ENCODE measurements at places on chromosomes 2 and 18. TPM values are rescaled to one million over a fixed set of nuclear protein-coding genes. Genes with fewer than 3 reads are reported as not detected.

Gene DSG1
- total RNA-seq, result 40.8 TPM

Gene SERPINB13
- 3.7 TPM for total RNA-seq

Gene GDF7
- 24.3 TPM for total RNA-seq

Gene DSEL
- total RNA-seq, result 6.9 TPM

Gene OTOS
- not detected for total RNA-seq

Gene PMAIP1
- total RNA-seq, result 24.4 TPM

Gene EFEMP1
- total RNA-seq, result 92.5 TPM

Gene CAPN10
- 55.2 TPM for total RNA-seq

Gene ASNSD1
- 35.4 TPM for total RNA-seq

Gene ALPI
- total RNA-seq, result 6.5 TPM

Gene MOCOS
- 3.2 TPM for total RNA-seq

Gene TTN
- total RNA-seq, result 4.2 TPM

Gene UGT1A7
- not detected for total RNA-seq

Gene CYP26B1
- 5.4 TPM for total RNA-seq

- no peak for DNase-seq
Observed at GRCh38 chr2:70133491-70134322, 46.4 kb downstream of the PCBP1 start.

- no peak for DNase-seq
Observed at GRCh38 chr2:128607911-128608506, 289.3 kb upstream of the HS6ST1 start.

DNA sequence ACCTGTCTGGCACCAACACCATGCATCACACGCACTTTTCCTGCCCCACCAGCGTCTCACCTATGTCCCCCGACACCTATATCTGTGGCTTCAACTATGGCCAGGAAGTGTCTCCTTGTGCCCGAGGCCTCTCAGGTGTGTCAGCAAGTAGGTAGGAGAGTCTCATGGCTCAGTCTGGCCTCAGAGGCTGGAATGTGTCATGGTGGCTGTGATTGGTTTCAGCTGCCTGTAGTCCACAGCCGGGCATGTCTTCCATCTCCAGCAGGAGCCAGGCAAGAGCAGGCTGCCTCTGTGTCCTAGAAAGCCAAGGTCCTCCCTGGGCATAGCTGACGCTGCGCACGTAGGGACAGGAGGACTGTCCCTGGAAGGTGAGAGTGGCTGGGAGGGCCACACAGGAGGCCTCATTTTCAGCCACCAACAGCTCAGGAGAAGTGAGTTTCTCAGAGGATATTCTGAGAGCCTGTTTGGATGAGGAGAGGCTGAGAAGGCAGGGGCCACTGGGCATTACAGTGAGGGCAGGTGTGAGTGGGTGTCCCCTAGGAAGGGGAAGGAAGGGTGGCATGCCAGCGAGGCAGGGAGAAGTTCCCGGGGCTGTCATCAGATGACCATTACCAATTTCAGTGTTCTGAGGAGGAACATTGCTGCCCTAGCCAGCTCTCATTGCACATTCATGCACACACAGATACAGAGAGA lies 47.2 kb downstream of the SDC1 start:
- no peak for DNase-seq

DNA sequence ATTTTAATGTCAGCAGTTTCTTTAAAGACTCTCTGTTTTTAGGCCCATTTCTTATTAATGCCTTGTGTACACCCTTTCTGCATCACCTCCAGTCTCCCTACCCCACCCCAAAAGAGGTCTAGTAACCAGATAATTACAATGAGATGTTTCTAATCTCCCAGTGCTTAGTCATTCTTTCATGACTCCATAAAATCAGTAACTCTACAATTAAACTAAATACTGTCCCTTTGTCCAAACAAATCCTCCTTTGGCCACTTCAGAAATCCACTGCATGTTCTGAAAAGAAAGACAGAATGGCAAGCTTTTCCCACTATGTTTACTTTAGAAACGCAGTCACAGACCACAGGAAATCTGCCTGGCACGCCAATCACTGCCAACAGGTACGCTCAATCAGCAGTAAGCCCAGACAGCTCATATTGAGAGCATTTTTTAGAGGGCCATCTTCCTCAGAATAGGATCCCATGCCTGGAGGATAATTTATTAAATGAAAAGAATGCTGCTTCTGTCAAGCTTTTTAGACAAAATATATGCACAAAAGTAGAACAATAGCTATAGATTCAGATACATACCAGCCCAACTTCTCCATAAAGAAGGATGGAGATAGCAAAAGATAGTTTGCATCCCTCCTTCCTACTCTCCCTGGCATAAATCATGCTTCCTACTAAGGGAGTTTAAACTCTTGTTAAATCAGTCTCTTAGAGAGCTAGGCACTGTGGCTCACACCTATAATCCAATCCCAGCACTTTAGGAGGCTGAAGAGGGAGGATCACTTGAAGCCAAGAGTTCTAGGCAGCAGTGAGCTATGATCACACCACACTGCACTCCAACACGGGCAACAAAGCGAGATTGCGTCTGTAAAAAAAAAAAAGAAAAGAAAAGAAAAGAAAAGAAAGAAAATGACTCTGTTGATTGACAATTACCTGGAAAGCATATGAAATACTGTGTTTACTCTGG lies 14.6 kb downstream of the CLASP1 start:
- DNase-seq, result no peak

- DNase-seq, result no peak
Observed at GRCh38 chr2:38462121-38462661, 85.1 kb upstream of the ATL2 start.

DNA sequence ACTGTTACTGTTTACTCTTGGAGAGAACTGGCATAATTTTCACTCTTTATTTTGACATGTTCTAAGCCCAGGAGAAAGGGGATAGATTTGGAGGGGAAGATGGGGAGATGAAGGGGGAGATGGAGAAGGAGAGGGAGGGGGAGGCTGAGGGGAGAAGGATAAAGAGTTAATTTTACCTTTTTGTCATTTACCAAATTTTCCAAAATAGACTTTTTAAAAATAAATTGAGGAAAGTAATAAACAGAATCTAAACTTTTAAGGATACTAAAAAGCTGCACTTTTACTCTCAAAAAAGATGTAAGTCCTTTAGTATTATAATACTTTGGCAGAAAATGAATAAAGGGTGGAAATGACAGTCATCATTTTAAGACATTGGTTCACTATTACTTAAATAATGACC lies 12.3 kb downstream of the MMADHC start:
- DNase-seq, result no peak

- DNase-seq, result no peak
Observed at GRCh38 chr2:53490659-53491058, 276.9 kb upstream of the CHAC2 start.

GRCh38 chr18:40019797-40020392 lies 1935.1 kb upstream of the PIK3C3 start:
- DNase-seq, result no peak

GRCh38 chr18:74459889-74460288 lies 2.8 kb upstream of the DIPK1C start:
- no peak for DNase-seq

GRCh38 chr2:152028182-152028862 lies 70.5 kb downstream of the CACNB4 start:
- no peak for DNase-seq

DNA sequence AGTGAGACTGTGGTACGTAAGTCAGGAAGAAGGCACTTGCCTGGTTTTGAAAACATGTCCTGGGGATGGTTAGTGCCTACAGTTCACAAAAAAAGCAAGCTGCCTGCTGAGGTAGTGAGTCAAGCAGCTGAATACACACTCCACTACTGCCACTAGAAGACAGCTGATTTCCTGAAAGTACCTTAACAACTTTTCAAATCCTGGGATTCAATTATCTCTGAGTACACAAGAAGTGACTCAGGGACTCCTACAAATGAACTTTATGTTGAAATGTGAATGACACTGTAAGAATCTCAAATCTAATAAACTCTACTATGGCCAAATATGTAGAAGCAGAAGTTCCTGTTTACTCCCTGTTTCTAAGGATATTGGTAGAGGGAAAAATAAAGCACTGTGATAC lies 58.0 kb upstream of the ARL5A start:
- DNase-seq, result no peak

GRCh38 chr2:221969087-221969829 lies 329.5 kb downstream of the PAX3 start:
- no peak for DNase-seq

DNA sequence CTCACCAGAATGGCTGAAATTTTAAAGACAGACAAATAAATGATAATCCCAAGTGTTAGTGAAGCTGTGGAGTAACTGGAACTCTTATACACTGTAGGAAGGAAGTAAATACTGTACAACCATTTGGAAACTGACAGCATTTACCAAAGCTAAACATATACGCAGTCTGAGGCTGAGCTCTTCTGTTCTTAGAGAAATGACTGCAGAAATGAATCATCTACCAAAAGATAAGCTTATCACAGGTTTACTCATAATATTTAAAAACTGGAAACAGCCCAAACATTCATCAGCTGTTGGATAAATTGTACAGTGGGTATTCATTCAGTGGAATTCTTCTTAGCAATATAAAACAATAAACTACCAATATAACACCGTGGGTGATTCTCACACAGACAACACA lies 218.2 kb upstream of the RAB12 start:
- no peak for DNase-seq

- no peak for DNase-seq
Observed at GRCh38 chr2:239966853-239967552, 58.1 kb downstream of the NDUFA10 start.

DNA sequence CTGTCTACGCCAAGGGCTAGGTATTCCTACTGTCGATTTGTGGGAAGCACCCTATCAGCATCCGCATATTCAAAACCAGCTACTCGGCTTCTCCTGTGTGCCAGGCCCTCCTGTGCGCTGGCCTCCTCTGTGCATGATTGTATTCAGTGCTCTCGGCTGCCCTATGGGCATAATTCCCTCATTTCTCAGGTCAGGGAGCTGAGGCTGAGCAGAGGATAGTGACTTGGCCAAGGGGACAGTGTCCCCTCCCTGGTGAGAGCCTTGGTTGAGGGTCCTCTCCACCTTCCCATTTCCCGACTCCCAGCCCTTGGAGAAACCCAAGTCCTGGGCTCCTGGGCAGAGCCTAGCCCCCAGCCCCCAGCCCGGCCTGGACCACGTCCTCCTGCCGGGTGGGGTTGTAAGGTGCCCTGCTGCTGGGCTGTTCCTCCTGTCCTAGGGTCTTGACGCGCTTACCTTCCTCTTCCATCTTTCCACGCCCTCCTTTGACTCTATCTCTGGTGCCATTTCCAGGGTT lies 6.3 kb upstream of the HS6ST1 start:
- no peak for DNase-seq

DNA sequence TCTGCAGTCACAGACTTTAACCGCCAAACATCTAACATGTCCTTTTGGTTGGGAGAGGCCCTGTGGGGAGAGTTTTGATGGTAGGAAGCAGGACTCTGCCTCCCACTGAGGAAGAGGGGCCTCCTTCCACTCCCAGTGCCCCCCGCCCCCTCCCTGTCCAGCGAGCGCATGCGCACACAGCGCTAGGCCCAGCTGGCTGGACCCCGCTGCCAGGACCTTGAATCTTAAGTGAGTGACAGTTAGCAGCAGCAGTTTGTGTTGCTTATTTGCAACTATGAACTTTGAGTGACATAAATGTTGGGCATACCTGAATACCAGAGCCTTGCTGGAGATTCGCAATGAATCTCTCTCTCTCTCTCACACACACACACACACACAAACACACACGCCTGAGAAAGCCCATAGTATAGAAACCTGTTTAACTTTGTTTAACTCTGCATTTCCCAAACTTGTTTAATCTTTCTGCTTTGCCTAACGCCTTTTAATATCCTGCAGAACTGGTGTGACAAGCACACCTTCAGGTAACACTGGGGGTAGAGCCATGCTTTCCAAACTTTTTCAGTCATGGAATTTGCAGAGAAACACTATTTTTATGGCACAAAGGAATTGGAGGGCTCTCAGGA lies 134.6 kb upstream of the SMAD2 start:
- no peak for DNase-seq

DNA sequence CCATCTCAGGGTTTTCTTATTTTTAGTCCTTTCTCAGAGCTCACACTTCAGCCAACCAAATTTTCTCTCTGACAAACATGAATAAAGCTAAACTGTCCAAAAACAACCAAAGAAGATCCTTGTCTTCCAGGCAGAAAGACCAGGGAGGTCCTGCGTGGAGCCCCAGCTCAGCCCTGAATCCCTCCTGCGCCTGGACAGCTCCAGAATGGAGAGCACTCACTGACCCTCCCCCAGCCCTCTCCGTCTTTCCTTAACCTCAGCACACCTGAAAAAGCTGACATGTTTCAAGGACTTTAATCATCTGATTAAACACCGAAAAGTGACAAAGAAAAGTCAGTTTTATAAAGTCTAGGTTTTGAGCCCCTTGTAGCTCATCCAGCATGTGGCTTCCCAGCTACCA lies 22.9 kb upstream of the GNAL start:
- DNase-seq, result no peak

- DNase-seq, result no peak
Observed at GRCh38 chr18:10119528-10119927, 205.7 kb downstream of the VAPA start.

GRCh38 chr2:191453761-191454160 lies 208.6 kb downstream of the MYO1B start:
- no peak for DNase-seq

GRCh38 chr18:21686282-21687105 lies 18.1 kb downstream of the ABHD3 start:
- no peak for DNase-seq

GRCh38 chr2:235027558-235028214 lies 75.9 kb downstream of the SH3BP4 start:
- DNase-seq, result no peak

DNA sequence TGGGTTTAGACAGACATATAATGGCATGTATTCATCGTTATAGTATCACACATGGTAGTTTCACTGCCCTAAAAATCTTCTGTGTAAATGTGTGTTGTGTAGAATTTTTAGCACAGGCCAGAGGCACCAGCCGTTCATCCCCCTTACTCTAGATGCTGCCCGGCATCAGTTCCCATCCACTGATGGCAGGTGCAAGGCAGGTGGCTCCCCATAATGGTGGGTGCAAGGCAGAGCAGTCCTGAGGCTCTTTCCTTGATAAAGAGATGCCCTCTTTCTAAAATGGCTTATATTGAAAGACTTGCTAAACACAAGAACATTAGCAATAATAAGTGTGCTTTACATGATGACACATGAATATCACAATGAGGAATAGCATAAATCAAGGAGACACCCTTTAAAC lies 508.5 kb downstream of the EPHA4 start:
- DNase-seq, result no peak

DNA sequence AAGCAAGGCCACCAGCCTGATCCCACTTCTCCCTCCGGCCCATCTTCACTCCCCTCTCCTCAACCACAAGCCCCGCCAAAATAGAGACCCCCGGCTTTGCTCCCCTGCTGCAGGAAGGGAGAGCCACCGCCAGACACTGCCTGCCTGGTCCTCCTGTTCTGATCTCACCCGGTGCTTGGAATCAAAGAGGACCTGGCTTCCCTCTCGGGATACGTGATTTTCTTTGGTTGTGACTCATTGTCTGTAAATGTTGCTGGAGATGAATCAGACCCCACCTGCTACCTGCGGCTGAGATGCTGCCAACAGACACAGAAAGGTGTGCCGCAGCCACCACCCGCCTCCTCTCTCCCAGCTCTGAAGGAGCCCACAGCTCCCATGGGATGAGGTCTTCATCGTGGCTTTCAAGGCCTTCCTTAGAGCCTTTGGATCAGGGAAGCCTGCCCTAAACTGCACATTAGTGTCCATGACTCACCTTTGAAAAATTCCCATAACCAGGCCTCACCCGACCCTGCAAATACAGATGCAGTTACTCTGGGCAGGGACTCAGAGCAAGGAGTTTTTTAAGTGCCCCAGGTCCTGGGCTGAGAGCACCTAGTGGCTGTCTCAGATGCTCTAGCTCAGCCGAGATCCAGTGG lies 79.4 kb upstream of the ZNF532 start:
- DNase-seq, result no peak

Data from type B pancreatic cell (in vitro differentiated cells).